ENCODE measurements at places on chromosomes 6 and 20. TPM values are rescaled to one million over a fixed set of nuclear protein-coding genes. Genes with fewer than 3 reads are reported as not detected.

DNA sequence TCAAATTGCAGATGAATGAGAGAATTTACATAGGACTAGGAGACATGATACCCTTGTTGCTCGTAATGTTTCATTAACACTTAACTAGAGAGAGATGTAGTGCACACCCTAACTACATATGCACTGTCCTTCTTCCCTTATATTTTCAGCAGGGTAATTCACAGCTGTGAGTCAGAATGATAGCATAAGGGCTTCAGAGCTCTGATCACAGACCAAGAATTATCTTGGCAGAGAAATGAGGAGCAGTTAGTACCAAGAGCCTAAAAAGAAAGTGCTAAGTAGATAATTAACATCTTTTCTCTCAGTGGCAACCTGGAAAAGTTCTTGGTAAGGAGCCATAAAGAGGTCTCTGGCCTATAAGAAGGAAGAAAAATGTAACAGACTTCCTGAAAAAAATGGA, 35.8 kb downstream of the GRIK2 start:
- no peaks in the 10 kb centered on the region for H3K4me1 ChIP-seq
- no peak for DNase-seq
- no peaks in the 10 kb centered on the region for H3K36me3 ChIP-seq
- H3K27ac ChIP-seq, result no peak overlapping the region

- DNase-seq, result no peak
- no peak overlapping the region for H3K4me3 ChIP-seq
- no peaks in the 10 kb centered on the region for H3K27me3 ChIP-seq
- H3K36me3 ChIP-seq, result no peaks in the 10 kb centered on the region
Measured at GRCh38 chr6:159904497-159904911, 13.7 kb downstream of the MAS1 start.

DNA sequence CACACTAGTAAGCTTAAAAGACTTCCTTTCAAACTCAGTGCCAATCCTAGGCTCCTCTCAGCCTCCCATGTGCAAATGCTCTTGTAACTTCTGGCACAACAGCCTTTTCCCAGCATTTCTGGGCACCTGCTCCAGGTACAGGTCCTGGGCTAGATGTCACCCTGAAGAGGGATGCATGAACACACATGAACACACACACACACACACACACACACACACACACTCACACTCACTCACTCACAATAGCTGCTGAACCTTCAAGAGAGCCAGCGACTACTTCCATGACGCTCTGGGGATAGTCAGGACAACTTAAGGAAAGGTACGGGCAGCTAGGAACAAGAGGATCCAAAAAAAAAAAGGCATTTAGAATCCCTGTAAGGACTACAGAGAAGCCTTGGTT, 122.8 kb downstream of the INSM1 start:
- H3K4me1 ChIP-seq, result no peaks in the 10 kb centered on the region
- DNase-seq, result no peak
- no peaks in the 10 kb centered on the region for H3K27me3 ChIP-seq
- no peaks in the 10 kb centered on the region for H3K36me3 ChIP-seq
- no peak overlapping the region for H3K27ac ChIP-seq

DNA sequence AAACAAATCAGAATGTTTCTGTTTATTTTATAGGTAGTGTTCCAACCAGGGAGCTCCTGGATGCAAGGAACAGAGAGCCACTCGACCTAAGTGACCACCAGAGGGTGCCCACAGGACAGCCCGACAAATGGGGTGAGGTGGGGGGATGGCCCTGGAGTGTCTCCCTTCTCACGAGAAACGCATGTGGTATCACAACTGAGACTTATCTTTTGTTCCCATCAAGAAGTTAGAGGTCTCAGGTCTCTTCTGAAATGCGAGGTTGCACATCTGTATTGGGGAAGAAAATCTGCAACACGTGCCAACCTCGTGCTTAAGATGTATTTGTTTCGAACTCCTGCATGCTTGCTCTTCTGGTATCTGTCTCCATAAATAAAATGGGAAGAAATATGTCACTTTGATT, 104.0 kb downstream of the ISM1 start:
- H3K4me1 ChIP-seq, result no peaks in the 10 kb centered on the region
- no peak overlapping the region for H3K4me3 ChIP-seq
- DNase-seq, result no peak
- no peaks in the 10 kb centered on the region for H3K27me3 ChIP-seq
- H3K36me3 ChIP-seq, result no peaks in the 10 kb centered on the region

GRCh38 chr20:32563311-32564272, 21.5 kb downstream of the NOL4L start:
- no peak overlapping the region for H3K27ac ChIP-seq
- H3K27me3 ChIP-seq, result no peaks in the 10 kb centered on the region

DNA sequence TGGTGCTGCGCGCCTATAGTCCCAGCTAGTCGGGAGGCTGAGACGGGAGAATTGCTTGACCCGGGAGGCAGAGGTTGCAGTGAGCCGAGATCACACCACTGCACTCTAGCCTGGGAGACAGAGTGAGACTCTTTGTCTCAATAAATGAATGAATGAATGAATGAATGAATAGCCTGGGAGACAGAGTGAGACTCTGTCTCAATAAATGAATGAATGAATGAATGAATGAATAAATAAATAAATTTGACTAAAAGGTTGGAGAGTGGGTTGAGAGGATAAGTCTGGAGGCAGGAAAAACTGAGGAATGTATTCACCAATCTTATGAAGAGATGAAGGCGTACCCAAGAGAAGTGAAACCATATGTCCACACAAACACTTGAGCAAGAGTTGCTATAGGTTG, 24.5 kb upstream of the RPP40 start:
- no peaks in the 10 kb centered on the region for H3K27me3 ChIP-seq
- no peak overlapping the region for H3K27ac ChIP-seq
- H3K36me3 ChIP-seq, result no peaks in the 10 kb centered on the region
- H3K4me1 ChIP-seq, result no peaks in the 10 kb centered on the region

DNA sequence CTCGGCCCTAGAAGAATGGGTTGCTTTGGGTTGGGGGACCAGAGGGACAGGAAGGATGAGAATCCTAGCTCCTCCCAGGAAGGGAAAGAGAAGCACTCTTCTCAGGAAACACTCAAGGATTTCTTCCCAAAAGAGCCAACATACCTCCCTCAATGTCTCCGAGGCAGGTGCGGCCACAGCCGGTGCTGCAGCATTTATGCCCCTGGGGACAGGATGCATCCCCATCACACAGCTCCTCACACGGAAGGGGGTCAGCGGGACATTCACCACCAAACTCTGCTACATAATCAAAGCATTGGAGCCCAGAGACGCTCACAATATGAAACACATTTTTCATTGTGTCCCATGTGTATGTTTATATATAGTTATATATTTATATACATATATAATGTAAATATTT, 14.8 kb downstream of the WFDC3 start:
- no peak overlapping the region for H3K4me3 ChIP-seq
- no peak overlapping the region for H3K27ac ChIP-seq
- H3K4me1 ChIP-seq, result peaks cover 9% of the 10 kb centered on the region
- H3K27me3 ChIP-seq, result no peaks in the 10 kb centered on the region
- no peaks in the 10 kb centered on the region for H3K36me3 ChIP-seq

- DNase-seq, result no peak
- no peak overlapping the region for H3K27ac ChIP-seq
- H3K4me1 ChIP-seq, result no peaks in the 10 kb centered on the region
- no peak overlapping the region for H3K4me3 ChIP-seq
Measured at GRCh38 chr6:68476611-68477010, 158.5 kb upstream of the ADGRB3 start.

- no peaks in the 10 kb centered on the region for H3K4me1 ChIP-seq
- no peak for DNase-seq
- no peaks in the 10 kb centered on the region for H3K27me3 ChIP-seq
- no peak overlapping the region for H3K4me3 ChIP-seq
- no peak overlapping the region for H3K27ac ChIP-seq
Measured at GRCh38 chr20:22456109-22456508, 128.3 kb downstream of the FOXA2 start.

- H3K4me1 ChIP-seq, result peaks cover 11% of the 10 kb centered on the region
- H3K36me3 ChIP-seq, result no peaks in the 10 kb centered on the region
- no peaks in the 10 kb centered on the region for H3K27me3 ChIP-seq
- H3K27ac ChIP-seq, result no peak overlapping the region
Measured at GRCh38 chr6:157845493-157846259, 22.6 kb downstream of the SNX9 start.

DNA sequence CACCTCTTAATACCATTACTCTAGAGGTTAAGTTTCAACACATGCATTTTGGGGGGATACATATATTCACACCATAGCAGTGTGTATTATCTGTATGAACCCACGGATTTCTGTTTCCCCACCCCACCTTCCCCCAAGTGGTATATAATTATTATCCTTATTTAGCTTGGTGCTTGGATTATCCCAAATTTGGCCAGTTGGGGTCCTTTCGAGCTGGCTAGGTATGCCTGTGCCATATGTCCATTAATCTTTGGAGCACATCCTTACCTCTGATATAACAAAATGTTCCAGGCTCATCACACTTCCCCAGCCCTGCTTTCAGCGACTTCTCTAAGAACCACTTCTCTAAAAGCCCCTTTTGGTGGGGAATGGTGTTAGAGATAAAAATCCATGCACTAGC, 118.7 kb upstream of the MLIP start:
- H3K36me3 ChIP-seq, result no peaks in the 10 kb centered on the region
- DNase-seq, result no peak

DNA sequence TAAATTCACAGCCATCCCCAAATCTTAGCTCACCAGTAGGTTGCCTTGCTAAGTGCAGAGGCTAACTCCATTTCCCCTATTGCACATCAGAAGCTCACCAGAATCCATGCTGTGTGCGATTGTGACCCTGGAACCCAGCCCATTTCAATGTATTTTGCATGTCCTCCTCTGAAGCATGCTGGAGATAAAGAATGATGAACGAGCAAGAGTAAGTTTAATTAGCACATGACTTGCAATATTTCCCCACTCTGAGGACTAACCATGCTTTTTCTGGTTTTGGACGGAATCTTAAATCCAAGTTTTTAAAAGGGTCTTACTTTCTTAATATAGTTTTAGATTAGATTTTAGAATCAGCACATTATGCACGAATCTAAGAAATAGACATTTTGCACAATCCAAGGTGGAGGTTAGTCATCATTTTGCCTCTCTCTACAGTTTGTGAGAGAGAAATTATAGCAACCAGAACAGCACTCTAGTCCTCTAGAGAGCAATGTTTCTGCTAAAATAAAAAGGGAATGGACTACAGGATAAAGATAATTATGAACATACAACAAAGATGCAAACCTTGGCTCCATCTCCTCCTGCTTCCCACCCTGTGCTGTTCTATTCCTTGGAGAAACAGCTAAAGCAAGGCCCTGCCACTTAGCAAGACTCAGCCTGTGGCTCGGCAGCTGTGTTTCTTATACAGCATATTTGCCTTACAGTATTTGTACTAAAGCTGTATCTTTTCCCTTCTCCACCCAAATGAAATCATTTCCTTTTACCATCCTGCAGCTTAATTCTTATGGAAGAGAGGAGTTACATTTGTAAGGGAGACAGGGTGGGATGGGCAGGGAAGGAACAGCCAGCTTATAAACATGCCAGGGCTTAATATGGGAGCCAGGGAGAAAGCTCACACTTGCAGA, 24.9 kb upstream of the LAMA4 start:
- DNase-seq, result no peak
- no peaks in the 10 kb centered on the region for H3K36me3 ChIP-seq
- H3K4me1 ChIP-seq, result no peaks in the 10 kb centered on the region
- no peaks in the 10 kb centered on the region for H3K27me3 ChIP-seq
- H3K4me3 ChIP-seq, result no peak overlapping the region

- no peak overlapping the region for H3K4me3 ChIP-seq
- H3K27me3 ChIP-seq, result no peaks in the 10 kb centered on the region
- no peak overlapping the region for H3K27ac ChIP-seq
Measured at GRCh38 chr6:71544028-71544427, 255.4 kb downstream of the OGFRL1 start.

GRCh38 chr6:166937746-166938145, 18.6 kb downstream of the RNASET2 start:
- H3K27me3 ChIP-seq, result no peaks in the 10 kb centered on the region
- H3K4me1 ChIP-seq, result no peaks in the 10 kb centered on the region
- DNase-seq, result no peak
- no peaks in the 10 kb centered on the region for H3K36me3 ChIP-seq
- H3K4me3 ChIP-seq, result no peak overlapping the region
- no peak overlapping the region for H3K27ac ChIP-seq

GRCh38 chr6:6362056-6362840, 41.8 kb upstream of the F13A1 start:
- H3K27me3 ChIP-seq, result no peaks in the 10 kb centered on the region
- no peaks in the 10 kb centered on the region for H3K4me1 ChIP-seq
- H3K4me3 ChIP-seq, result no peak overlapping the region
- no peak overlapping the region for H3K27ac ChIP-seq
- no peak for DNase-seq

- H3K27me3 ChIP-seq, result no peaks in the 10 kb centered on the region
- DNase-seq, result peak; percentile 60
- H3K4me1 ChIP-seq, result no peaks in the 10 kb centered on the region
- no peaks in the 10 kb centered on the region for H3K36me3 ChIP-seq
- peak overlapping the region; percentile 78 for H3K4me3 ChIP-seq
- peak overlapping the region; percentile 97 for H3K27ac ChIP-seq
Measured at GRCh38 chr20:17969884-17970409, 1.1 kb downstream of the MGME1 start.

DNA sequence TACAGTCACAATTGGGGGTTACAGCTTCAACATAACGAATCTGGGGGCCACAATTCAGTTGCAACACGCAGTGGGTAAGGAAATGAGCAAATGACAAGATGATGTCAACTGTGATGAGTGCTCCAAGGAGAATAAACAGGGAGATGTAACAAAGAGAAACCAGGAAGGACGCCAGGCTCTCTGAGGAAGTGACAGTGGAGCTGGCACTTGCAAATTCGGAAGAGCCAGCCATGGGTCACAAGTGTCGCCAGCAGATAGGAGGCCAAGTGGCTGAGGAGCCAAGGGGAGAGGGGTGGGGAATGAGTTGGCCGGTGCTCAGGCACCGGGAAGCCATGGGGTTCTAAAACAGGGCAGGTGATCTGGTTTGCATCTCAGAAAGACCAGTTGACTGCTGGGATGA, 136.4 kb downstream of the EYA2 start:
- H3K4me1 ChIP-seq, result no peaks in the 10 kb centered on the region
- H3K4me3 ChIP-seq, result no peak overlapping the region
- H3K36me3 ChIP-seq, result no peaks in the 10 kb centered on the region
- no peak overlapping the region for H3K27ac ChIP-seq

DNA sequence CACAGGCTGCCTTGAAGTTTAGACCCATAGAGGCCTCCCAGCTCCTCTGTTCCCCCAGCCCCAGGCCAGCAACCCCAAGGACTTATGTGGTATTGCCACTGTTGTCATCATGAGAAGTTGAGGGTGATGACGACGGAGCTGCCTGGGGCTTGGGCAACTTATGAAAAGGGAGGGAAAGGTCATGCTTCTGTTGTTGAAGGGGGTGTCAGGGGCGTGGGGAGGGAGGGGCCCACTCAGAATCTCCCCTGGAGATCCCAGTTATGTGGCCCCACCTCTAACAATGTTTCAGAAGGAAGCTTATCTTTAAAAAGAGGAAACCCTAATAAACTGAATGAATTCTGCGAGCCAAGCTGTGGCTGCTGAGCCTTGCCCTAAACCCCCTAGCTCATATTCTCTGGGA, 4.2 kb downstream of the ADTRP start:
- H3K36me3 ChIP-seq, result no peaks in the 10 kb centered on the region
- H3K4me3 ChIP-seq, result no peak overlapping the region
- peaks cover 4% of the 10 kb centered on the region for H3K4me1 ChIP-seq
- no peaks in the 10 kb centered on the region for H3K27me3 ChIP-seq
- H3K27ac ChIP-seq, result no peak overlapping the region
- DNase-seq, result no peak

RHAG gene
- total RNA-seq, result 0.54 TPM

CCNC gene
- total RNA-seq, result 41.1 TPM

TLDC2 gene
- 18.1 TPM for total RNA-seq

MAVS gene
- total RNA-seq, result 46.2 TPM

SUPT3H gene
- 4.1 TPM for total RNA-seq

PROCR gene
- total RNA-seq, result 9.8 TPM

PROKR2 gene
- total RNA-seq, result not detected

CCDC170 gene
- total RNA-seq, result 0.86 TPM

APOBEC2 gene
- not detected for total RNA-seq

E2F1 gene
- total RNA-seq, result 4.6 TPM

RGS17 gene
- 0.53 TPM for total RNA-seq

LPIN3 gene
- total RNA-seq, result 46.2 TPM

All from colonic mucosa (tissue), 4 donors.